ENCODE measurements at places on chromosomes 1 and 21.

- peak; percentile 79 for DNase-seq
Observed at GRCh38 chr1:97137862-97138514, 416.4 kb downstream of the PTBP2 start.

DNA sequence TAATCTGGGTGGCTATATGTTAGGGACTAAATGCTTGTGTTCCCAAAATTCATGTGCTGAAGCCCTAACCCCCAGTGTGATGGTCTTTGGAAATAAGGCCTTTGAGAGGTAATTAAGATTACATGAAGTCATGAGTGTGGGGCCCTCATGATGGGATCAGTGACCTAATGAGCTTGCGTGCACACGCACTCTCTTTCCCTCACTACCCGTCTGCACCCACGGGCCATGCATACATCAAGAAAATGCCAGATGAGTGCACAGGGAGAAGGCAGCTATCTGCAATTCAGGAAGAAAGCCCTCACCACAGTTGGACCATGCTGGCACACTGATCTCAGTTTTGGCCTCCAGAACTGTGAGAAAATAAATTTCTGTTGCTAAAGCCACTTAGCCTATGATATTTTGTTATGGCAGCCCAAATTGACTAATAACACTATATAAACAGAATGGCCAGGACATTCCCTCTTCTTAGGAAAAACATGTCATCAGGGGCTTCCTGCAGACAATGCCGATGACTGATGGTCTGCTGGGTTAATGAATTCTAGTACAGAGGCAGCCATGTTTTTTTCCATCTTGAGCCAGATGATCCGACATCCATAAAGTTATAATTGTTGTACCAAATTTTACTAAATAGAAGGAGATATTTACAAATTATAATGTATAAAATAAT is 18.1 kb upstream of the MYOG start:
- no peak for DNase-seq

DNA sequence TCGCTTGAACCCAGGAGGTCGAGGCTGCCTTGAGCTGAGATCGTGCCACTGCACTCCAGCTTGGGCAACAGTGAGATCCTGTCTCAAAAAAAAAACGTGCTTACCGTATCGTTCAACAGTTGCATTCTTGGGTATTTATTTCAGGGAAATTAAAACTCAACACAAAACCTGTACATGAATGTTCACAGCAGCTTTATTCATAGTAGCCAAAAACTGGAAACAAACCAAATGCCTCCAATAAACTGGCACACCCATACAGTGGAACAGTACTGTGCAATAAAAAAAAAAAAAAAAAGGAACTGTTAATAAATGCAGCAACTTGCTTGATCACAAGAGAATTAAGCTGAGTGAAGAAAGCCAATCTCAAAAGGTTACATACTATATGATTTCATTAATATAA is 6.7 kb downstream of the KHDRBS1 start:
- DNase-seq, result no peak

DNA sequence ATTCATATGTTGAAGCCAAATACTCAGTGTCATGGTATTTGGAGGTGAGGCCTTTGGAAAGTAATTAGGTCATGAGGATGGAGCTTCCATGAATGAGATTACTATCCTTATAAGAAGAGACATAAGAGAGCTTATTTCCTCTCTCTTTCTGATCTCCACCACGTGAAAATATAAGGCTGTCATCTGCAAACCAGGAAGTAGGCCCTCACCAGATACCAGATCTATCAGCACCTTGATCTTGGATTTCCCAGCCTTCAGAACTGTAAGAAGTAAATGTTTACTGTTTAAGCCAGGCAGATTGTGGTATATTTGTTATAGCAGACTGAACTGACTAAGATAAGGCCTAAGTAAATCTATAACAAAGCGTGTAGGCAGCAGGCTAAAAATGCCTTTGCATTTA is 25.3 kb downstream of the RBM11 start:
- no peak for DNase-seq

GRCh38 chr1:228097333-228098081 is 5.6 kb downstream of the C1orf35 start:
- no peak for DNase-seq

GRCh38 chr1:206828765-206829164 is 36.7 kb upstream of the IL20 start:
- DNase-seq, result no peak

DNA sequence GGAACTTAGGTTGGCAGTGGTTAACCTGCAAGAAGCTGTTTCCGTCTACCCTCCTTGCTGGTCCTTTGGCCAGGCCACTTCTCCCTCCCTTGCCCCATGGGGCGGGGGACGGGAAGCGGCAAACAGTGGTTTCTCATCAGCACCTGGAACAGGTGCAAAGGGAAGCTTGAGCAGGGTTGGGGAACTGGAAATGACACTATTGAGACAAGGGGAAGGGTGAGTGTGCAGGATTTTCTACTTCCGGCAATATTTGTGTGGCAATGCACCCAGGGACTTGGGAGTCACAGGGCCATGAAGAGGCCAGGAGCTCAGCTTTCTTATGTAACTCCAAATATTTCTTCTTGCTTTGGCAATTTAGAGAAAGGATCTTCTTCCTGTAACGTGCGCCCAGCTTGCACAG is 29.0 kb upstream of the SARS1 start:
- no peak for DNase-seq

- DNase-seq, result no peak
Observed at GRCh38 chr1:111221276-111221632, 6.3 kb upstream of the CHI3L2 start.

DNA sequence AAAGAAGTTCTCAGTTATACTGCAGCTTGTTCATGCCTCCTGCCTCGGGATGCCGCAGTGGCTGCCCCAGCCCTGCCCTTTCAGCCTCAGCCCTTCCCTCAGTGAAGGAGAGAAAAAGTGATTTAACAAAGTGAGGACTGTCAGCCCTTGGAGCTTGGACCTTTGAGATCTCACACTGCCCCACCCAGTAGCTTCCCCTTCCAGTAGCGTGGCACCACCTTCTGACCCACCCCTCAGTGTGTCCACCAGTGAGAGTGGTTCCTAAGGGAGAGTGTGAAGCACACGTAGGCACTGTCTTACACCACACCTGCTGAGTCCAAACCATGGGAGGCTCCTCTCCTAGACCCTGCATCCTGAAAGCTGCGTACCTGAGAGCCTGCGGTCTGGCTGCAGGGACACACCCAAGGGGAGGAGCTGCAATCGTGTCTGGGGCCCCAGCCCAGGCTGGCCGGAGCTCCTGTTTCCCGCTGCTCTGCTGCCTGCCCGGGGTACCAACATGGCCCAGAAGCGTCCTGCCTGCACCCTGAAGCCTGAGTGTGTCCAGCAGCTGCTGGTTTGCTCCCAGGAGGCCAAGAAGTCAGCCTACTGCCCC is at the start of gene CDA:
Gene CDA (plus strand): TSS at position 464 of the 592 bp plus-strand sequence. CDS start 33 bp downstream, at position 497.
- no peak for DNase-seq

- DNase-seq, result peak; percentile 24
Observed at GRCh38 chr1:203506858-203507626, 13.1 kb downstream of the OPTC start.

DNA sequence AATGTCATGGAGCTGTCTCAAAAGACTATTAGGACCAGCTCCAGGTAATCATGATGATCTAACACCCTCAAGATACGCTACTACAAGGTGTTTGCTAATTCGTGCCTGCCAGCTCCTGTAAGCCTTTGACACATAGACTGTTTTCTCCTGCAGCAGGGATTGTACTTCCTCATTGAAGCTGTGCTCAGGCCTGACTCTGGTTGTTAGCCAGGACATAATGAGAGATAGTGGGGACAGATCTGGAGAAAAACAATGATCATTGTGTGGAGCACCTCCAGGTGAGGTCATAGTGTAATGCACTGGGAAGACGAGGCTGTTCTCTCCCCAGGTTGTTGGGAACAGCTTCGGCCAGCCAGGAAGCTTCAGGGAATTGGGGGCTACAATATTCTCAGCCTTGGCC is 94.6 kb downstream of the SETD4 start:
- DNase-seq, result no peak

DNA sequence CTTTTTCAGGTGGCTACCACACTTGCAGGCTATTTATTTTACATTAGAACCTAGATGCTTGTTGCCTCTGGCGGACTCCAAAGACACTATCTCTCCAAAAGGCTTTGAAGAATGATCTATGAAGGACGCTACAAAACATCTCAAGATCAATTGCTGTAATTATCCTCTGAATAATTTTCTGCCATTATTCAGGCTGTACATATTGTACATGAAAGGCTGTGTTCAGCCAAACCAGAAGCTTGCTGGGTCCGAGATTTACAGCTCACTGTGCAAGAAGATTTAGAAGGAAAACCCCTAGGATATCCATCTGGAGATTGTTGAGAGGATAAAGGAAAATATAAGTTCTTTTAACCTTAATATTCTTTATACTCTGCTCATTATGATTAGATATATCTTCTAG is 523.6 kb upstream of the PLXNA2 start:
- DNase-seq, result no peak

DNA sequence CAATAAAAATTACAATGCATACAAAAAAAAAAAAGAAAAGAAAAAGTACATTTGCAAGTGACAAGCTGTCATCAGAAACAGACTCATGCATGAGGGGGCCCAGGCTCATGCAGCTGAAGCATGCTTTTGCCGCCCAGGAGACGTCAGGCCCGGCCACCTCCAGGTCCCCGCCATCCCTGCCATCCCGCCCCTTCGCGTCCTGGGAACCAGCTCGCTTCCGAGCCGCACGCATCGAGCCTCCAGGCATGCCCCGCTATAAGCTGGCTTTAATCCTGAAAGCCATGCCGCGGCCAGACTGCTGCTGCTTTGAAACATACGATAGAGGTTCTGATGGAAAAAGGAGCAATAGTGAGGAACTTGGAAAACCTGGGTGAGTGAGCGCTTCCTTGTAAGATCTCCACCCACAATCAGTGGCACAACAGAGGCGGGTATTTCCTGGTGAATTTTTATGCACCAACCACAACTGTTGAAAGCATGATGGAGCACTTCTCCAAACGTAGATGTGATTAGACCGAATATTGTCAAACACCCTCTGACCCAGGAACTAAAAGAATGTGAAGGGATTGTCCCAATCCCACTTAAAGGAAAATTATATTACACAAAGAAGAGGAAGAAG is 113.7 kb downstream of the FAF1 start:
- DNase-seq, result no peak

DNA sequence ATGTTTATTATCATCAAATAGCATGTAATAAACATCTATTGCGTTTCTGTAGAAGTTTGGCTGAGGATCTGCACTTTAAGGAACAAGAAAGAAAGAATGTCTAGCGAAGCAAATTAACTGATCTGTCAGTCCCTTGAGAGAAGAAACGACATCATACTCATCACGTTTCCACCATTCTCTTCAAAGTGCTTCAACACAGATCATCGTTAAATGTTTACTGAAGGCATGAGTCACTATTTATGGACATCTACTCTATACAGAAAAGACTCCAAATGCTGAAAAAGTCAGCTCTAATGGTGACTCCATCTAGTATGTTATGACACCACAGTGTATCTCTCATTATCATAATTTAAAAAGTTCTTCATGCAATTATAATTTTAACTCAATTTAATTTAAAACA is 369.1 kb downstream of the RGS7 start:
- DNase-seq, result no peak

GRCh38 chr1:234214911-234215892 is 158.1 kb upstream of the COA6 start:
- DNase-seq, result no peak

- peak; percentile 87 for DNase-seq
Observed at GRCh38 chr1:65505547-65506300, 85.3 kb downstream of the LEPR start.

DNA sequence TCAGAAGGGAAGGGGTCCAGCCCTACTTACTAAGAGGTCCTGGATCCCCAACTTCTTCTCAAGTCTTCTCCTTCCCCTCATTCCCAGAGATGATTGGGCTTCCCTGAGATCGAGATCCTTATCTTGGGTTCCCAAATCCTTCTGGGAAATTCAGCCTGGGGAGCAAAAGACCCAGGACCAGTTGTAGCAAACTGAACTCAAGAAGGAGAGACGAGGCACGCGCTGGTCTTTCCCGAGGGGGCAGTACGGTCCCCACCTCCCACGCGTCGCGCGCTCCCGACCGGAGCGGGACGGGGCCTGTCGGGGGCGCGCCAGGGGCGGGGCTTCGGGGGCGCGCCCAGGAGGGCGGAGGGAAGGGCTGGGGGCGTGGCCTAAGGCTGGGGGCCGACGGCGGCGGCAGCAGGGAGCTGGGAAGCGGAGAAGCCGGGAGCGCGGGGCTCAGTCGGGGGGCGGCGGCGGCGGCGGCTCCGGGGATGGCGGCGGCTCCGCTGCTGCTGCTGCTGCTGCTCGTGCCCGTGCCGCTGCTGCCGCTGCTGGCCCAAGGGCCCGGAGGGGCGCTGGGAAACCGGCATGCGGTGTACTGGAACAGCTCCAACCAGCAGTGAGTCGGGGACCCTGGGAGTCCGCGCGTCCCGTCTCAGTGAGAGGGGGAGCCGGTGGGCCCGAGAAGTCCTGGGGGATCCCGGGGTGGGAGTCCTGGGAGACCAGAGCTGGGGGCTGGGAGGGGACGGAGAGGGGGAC is at the start of gene EFNA3:
Gene EFNA3 (plus strand): TSS at position 369 of the 741 bp plus-strand sequence. CDS start 105 bp downstream, at position 474.
- DNase-seq, result peak; percentile 39

DNA sequence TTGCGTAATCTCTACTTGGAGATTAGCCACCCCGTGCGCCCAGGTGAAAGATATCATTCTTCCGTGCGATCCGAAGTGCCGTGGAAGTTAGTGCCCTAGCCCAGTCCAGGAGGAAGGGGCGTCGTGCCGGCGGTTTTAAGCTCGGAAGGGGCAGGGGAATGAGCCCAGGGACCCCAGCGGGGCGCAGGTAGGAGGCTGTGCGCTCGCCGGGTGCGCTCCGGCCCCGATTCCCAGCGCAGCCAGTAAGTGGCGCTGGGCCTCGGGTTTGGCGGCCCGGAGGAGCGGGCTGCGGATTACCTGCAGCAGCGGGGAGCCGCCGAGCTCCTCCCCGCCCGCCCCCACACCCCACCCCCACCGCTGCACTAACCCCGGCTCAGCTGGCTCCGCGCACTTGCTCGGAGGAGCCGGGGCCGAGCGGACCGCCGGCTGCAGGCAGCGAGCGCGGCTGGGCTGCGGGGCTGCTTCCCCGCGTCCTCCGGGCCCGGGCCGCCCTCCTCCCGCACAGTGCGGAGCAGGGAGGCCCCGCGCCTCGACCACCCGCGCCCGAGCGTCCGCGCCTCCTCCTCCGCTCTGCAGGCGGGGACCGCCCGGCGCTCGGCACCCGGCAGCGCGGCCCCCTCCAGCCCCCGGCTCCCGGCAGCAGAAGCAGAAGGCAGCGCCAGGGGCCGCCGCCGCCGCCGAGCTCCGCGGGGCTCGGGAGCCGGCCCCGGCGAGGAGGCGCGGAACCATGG is at the start of gene RYR2:
Gene RYR2 (plus strand): TSS at position 390 of the 731 bp plus-strand sequence. CDS start 338 bp downstream, at position 728.
- DNase-seq, result no peak

DNA sequence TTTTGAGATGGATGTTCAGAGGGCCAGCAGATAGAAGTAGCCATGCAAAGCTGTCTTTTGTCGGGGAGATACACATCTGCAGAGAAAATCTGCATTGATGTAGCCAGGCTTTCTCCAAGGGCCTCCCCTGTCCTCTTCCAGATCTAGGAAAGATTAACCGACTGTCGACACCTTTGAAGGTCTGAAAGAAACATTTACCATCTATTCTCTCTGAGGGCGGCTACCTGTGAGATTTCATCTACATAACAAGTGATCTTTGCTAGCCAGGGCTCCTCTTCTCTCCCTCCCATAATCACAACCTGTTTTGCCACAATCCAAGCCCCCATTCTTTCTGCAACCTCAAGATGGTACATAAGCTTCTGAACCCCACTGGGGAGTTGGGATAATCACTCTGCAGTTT is 193.6 kb downstream of the RGS7 start:
- DNase-seq, result no peak

GRCh38 chr1:204480515-204480914 is 14.1 kb downstream of the PIK3C2B start:
- no peak for DNase-seq

Data from fibroblast of upper back skin (primary cell).